ENCODE measurements at places on chromosomes 1 and 21.

DNA sequence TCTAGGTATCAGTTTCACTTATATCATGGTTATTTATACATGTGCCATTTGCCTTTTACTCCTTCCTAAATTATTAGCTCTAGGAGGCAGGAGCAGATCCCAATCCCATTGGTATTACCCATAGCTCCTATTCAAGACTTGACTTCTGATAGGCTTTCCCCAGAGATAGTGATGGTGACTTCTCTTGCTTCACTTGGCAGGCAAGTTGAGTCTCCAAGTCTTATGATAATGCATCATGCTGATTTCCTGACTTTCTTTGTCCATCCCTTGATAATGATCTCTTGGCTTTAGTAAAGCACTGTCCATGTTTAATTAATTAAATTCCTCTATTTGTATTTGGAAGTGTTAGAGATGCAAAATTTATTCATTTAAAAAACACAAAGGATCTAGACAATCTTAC lies 253.5 kb upstream of the ADAMTS5 start:
- DNase-seq = no peak

DNA sequence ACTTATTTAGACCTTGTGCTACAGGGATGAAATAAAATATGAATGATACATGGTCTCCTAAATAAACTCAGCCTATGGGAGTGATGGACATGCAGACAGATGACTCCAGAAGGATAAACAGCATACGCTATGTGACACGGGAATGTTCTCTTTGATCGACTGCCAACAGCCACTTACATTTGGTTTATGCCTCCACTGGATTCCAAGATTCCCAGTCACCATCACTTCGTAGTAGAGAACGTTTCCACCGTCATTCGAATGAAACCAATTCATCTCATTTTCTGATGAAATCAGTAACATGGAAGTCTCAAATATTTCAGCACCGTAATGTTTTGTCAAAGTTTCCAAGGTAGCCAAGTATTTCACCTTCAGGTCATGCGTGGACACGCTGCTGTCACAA lies 99.7 kb downstream of the JAK1 start:
- no peak for DNase-seq

GRCh38 chr1:172630868-172631267 lies 28.0 kb upstream of the FASLG start:
- no peak for DNase-seq

GRCh38 chr1:168218658-168219057 lies 7.1 kb upstream of the SFT2D2 start:
- DNase-seq = no peak

DNA sequence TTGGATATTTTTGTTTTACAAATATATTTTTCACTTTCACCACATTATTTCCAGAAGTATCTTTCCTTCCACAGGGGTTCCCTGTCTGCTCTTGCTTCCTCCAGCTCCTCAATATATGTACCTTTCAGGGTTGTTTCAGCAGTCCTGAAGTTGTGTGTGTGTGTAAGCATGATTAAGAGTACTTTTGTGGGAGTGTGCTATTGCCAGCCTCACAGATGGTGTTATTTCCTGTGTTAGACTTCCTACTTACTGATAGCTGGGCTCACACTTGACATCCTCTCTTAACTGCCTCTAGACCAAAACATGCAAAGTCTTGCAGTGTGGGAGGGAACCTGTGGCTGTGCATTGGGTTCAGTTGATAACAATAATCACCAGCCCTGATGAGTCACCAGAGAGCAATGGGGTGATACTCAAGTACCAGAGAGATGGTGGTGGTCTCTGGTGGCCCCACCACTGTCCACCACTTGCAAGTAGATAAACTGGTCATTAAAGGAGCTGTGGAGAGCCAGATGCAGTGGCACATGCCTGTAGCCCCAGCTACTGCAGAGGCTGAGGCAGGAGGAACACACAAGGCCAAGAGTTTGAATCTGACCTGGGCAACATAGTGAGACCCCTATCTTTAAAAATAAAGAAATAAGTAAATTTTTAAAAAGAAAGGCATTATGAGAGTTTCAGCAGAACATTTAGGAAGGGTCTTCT lies 126.7 kb downstream of the NR5A2 start:
- no peak for DNase-seq

DNA sequence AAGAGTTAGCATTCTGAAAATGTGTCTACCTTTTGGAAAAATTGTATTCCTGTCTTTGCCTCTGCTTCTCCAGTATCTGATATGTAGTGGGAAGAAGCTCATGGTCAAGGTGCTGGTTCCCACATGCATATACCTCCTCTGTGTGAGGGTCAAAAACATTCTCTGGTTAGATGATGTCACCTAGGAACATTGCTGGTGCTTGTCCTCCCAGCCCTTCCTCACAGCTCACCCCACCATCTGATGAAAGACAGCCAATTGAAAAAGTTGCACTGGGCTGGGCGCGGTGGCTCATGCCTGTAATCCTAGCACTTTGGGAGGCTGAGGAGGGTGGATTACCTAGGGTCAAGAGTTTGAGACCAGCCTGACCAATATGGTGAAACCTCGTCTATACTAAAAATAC lies 154.4 kb downstream of the NR5A2 start:
- DNase-seq = no peak

DNA sequence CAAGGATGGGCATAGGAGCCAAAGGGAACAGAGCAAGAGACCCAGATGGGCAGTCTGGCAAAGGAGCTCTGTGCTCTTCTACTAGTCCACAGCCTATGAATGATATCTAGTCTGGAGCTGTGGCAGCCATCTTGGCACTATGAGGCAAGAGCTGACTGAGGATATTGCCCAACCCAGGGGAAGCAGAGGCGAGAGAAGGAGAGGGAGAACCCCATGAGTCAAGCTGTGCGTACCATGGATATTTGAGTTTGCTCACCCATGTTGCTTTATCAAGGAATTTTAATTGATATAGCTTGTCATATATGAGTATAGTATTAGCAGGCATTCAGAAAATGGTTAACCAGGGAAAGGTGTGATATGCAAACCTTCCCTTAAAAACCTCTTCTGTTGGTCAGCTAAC lies 420.9 kb downstream of the PRDM2 start:
- DNase-seq = no peak

GRCh38 chr1:39902460-39902807 lies 717 bp upstream of the MYCL start:
- DNase-seq = no peak

DNA sequence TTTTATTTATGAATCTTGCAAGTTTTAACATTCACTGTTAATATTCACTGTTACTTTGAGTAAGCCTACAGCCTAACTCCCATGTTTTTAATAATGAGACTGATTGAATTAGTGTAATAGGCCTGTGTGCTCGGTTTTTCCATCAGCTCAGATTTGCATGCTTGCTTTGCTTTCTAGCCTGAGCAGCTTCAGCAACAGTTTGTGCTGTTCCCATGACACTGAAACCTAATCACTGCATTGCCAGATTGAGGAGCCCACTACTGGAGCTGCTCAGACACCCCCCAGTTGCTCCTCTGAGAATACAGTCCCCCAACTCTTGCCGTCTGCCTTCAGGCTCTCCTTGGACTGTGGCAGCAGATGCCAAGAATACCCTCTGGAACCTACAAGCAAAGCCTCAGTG lies 695.4 kb downstream of the BRINP3 start:
- DNase-seq = no peak

- no peak for DNase-seq
These were observed 26.4 kb downstream of the WLS start for GRCh38 chr1:68205794-68206358.

GRCh38 chr1:234973426-234974250 lies 155.0 kb downstream of the TOMM20 start:
- DNase-seq = no peak

DNA sequence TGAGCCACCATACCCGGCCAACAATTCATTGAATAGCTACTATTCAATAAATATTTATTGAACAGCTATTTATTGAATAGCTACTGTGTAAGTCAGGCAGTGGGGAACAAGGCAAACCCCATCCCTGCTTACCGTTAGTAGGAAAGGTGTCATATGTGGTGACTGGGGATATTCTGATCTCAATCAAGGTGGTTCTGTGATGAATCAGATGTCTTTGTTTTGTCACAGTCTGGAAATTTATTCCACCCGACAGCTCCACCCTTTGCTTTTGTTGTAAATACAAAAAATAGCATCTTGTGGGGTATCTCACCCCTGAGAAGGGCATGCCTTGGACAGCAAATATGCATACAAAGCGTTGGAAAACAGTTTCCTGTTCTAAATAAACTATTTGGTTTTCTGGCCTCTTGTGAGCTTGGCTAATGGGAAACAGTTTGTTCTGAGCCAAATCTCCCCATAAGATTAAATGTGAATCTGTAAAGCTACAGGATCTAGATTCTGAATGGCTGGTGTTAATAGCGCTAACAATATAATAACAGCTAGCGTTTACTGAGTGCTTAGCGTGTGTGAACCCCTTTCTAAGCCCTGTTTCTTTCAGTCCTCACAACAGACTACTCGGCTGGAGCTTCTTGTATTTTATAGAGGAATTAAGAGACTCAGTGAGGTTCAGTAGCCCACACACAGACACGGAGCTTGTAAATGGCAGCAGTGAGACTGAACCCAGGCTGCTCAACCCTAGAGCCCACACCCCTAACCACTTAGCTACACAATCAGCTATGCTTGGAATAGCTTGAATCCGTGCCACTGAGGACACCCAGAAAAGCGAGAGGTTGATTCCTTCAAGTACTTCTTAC lies 5.5 kb downstream of the PDPN start:
- no peak for DNase-seq

- no peak for DNase-seq
These were observed 24.0 kb downstream of the CSTB start for GRCh38 chr21:43751955-43752591.

DNA sequence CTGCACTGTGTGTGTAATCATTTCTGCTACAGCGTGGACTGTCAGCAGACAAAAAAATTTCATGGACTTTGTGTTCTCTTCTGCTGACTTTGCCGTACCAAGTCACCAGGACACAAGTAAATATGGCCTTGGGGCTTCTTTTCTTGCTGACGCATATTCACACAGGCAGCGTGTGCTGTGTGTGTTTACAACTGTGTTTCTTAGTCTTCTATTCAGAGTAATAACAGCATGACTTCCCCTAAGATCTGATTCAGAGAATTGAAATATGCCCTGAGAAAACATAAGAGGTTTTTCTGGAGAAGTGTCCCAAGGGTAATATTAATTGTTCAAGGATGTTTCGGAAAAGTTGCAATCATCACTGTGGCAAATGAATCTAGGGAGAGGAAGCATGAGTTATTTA lies 47.1 kb upstream of the DYNLT5 start:
- no peak for DNase-seq

DNA sequence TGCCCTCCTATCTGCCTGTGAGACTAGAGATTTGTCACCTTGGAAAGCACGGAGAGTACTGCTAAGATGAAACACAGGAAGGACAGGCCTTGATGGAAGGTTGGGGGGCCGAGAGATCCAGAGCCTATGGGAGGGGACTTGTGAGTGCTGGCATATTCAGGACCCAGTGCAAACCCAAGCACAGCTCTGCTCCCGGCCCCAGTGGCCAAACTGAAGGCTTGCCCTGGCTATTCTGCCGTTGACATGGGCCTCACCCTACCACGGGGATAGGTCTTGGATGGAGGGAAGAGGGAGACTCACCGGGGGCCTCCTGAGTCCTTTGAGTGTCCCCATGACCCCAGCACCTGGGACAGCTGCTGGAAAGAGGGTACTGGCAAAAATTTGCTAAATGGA lies 4.6 kb upstream of the EVA1B start:
- no peak for DNase-seq

- no peak for DNase-seq
These were observed 123.9 kb upstream of the PPP2R5A start for GRCh38 chr1:212161231-212161781.

DNA sequence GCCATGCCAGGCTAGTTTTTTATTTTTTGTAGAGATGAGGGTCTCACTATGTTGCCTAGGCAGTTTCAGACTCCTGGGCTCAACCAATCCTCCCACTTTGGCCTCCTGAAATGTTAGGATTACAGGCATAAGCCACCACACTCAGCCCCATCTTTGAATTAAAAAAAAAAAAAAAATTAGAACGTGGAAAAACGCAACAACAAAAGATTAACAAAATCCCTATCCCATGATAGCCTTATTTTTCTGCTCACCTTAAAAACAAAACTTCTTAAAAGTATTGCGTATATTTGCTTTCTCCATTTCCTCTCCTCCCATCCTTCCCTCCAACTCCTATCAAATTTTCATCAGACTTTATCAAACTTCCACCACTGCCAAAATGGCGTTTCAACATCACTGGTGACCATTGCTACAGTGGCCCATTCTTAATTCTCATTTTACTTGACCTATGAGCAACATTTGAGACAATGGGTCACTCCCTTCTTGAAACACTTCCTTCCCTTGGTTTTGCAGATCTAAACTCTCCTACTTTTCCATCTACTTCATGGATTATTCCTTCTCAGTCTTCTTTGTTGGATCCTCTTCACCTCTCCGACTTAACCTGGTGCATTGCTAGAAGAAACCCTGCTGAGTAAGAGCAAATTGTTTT lies 579 bp upstream of the ZNF684 start:
- DNase-seq = no peak

DNA sequence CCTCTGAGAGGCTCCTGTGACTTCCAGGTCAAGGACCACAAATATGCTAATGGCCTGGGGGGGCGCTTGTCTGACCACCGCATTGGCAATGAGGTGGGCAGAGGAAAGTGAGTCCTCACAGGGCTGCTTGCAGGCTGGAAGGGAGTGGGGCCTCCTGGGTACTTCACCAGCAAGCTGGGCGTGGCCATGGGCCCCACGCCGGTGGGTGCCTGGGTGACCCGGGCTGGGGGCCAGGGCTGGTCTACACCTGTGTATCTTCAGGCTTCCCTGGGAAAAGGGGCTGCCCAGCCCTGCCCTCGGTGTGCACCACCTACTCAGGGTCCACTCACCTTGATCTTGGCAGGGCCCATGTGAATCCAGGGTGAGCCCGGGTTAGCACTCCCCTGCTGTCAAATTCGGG lies 167.4 kb downstream of the PRDM16 start:
- DNase-seq = no peak

GRCh38 chr1:162840250-162840839 lies 20.6 kb downstream of the CCDC190 start:
- no peak for DNase-seq

DNA sequence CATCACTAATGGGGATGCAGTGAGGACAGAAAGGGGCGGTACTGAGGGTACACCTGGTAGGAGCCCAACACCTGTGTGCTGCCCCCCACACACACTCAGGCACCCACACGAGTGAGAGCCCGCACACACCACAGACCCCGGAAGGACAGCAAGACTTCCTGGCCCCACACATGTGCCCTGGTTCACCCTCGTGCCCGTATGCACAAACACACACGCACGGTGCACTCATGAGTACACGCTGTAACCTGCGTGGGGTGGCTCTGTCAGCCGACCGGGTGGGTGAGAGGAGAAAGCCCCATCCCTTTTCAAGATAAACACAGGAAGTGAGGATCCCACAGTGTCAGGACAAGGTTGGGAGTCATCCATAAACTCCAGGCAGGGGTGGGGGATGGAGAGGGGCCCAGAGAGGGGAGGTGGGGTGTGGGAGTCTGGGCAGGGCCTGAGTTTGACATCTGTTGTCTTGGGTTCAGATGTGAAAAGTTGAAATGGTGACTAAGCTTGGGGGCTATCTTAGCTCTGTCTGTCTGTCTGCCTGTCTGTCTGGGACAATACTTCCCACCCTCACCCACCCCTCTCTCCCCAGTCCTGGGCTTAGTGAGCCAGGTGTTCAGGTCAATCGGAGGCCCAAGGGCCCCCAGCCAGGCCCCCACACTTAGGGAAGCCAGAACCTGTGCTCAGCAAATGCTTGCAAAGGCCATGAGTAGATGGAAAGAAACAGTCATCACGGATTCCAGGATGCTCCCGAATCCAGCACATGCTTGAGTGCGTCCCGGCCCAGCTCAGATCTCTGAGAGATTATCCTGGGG lies 119.8 kb upstream of the ZBTB40 start:
- DNase-seq = no peak

All from GOT3 (cell line).